Gastrocnemius medialis (tissue), 4 donors: ENCODE measurements at places on chromosomes 1 and 21. TPM values are rescaled to one million over a fixed set of nuclear protein-coding genes. Genes with fewer than 3 reads are reported as not detected.

GRCh38 chr1:207499573-207499972, 3.6 kb downstream of the CR1 start:
- peaks cover 34% of the 10 kb centered on the region for H3K27me3 ChIP-seq
- H3K4me1 ChIP-seq, result peaks cover 4% of the 10 kb centered on the region
- no peak overlapping the region for H3K27ac ChIP-seq
- H3K36me3 ChIP-seq, result no peaks in the 10 kb centered on the region
- H3K4me3 ChIP-seq, result no peak overlapping the region

GRCh38 chr1:185281245-185281644, 35.8 kb downstream of the IVNS1ABP start:
- no peak overlapping the region for H3K4me3 ChIP-seq
- H3K36me3 ChIP-seq, result no peaks in the 10 kb centered on the region
- H3K27ac ChIP-seq, result no peak overlapping the region

DNA sequence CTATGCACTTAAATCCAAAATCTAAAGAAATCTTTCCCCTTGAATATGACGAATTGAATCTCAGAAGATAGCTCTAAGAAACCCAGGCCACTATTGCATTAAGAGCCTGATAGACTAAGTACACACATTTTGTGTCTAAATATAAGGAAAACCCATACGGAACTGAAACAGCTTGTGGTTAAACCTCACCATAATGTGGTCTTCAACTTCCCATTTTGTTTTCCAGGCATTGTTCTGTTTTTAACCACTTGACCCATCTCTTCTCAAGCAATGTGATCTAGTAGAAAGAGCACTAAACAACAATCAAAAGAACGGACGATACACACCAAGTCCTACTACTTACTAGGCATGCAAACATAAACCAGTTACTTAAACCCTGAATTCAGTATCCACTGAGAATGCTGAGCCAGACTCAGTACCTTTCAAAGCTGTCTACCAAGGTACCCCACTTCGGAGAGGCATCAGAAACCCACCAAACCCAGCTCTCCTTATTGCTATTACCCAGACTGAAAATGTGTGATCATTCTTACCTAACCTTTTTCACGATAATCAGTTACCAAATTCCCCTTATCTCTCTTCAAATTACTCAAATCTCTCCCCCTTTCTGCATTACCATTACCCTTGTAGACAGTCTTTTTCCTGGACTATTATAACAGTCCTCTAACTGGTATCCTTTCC, 12.8 kb downstream of the OTUD7B start:
- H3K4me1 ChIP-seq, result peaks cover 81% of the 10 kb centered on the region
- H3K36me3 ChIP-seq, result no peaks in the 10 kb centered on the region
- H3K4me3 ChIP-seq, result no peak overlapping the region
- H3K27me3 ChIP-seq, result no peaks in the 10 kb centered on the region
- DNase-seq, result no peak

- no peaks in the 10 kb centered on the region for H3K27me3 ChIP-seq
- DNase-seq, result no peak
- peaks cover 46% of the 10 kb centered on the region for H3K36me3 ChIP-seq
- H3K4me3 ChIP-seq, result no peak overlapping the region
- H3K4me1 ChIP-seq, result no peaks in the 10 kb centered on the region
- no peak overlapping the region for H3K27ac ChIP-seq
These were observed 16.3 kb upstream of the EPRS1 start for GRCh38 chr1:220062629-220063028.

- DNase-seq, result no peak
- H3K4me1 ChIP-seq, result no peaks in the 10 kb centered on the region
- no peaks in the 10 kb centered on the region for H3K27me3 ChIP-seq
- no peaks in the 10 kb centered on the region for H3K36me3 ChIP-seq
- no peak overlapping the region for H3K27ac ChIP-seq
- no peak overlapping the region for H3K4me3 ChIP-seq
These were observed 241.2 kb downstream of the ASTN1 start for GRCh38 chr1:176923283-176923682.

DNA sequence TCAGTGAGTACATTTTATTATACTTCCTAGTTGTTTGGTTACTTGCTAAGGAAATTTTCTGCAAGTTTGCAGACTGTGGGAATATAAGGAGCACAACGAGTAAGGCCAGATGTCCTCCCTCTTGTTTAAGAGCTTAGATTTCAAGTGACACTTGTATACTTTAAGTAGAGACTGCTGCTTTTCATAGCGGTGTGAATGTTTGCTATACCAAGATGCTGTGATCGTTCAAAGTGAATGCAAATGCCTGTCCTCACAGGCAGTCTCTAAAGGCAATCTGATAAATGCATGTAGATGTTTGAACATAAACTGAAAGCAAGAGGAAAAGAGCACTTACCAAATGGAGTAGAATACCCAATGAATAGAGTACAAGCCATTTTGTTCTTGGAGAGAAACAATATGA, 226.4 kb downstream of the NRIP1 start:
- no peak overlapping the region for H3K4me3 ChIP-seq
- no peaks in the 10 kb centered on the region for H3K4me1 ChIP-seq
- no peak overlapping the region for H3K27ac ChIP-seq
- no peak for DNase-seq
- no peaks in the 10 kb centered on the region for H3K27me3 ChIP-seq

FCGR3B gene
- 0.41 TPM for total RNA-seq

GNG4 gene
- not detected for total RNA-seq
